ENCODE measurements at places on chromosomes 5 and 9.

DNA sequence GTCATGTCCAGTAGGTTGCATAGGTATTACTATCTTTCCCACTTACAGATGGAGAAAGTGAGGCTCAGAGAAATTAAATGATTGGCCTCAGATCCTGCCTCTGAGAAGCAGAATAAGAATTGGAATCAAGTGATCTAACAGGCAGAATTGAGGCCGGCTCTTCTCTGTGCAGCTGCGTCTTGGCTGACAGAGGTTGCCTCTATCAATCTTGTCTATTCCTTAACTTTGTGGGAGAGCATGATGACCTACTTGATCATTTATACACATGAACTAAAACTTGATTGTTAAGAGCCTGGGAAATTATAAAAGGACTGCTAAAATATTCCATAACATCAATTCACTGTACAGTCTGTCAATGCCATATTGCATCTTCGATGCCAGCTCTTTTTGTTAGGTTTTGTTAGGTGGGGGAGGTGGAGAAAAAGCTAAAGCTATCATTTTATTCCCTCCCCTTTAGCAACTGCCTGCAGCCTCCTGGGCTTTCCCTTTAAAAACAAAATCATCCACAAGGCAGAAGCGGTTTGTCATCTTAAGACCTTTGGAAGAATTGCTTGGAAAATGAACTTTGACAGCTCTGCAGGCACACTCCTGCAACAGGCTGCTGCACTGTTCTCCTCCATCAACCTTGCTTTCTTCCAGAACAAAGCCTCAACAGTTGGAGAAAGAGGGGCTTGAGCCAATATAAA is 247.4 kb downstream of the SMARCA2 start:
- DNase-seq, result no peak

GRCh38 chr9:14466429-14466818 is 152.5 kb upstream of the NFIB start:
- DNase-seq, result no peak

DNA sequence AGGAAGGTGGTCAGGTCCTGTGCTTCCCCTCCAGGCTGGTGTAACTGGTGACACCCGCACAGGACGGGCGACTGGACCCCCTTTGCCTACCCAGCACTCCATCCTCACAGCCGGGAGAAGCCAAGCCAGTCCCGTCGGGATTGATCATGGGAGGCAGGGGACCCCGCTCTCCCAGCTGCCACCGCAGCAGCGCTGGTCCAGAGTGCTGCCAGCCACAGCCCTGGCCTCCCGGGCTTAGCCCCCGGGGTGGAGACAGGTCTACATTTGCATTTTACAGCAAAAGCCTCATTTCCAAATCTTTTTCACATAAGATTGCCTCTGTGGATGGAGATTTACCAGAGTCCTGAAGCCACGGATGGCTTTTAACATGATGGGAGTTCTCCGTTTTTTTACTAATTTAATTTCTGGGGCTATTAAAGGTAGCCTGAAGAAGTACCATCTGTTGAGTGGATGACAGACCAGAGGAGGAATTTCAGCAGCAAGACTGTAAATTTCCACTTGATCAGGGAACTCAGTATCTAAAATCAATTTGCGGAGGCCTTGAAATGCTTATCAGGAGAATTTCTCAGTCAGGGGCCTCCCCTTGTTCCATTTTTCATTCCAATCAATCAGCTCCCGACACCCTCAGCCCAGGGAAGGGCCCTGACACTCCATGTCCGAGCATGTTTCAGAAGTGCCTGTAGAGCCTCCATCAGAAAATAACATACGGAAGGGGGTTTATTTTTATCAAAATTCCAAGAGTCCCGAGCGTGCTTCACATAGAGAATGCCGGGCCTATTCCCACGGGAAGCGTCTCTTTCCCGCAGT is 80.6 kb downstream of the OLFM1 start:
- no peak for DNase-seq

DNA sequence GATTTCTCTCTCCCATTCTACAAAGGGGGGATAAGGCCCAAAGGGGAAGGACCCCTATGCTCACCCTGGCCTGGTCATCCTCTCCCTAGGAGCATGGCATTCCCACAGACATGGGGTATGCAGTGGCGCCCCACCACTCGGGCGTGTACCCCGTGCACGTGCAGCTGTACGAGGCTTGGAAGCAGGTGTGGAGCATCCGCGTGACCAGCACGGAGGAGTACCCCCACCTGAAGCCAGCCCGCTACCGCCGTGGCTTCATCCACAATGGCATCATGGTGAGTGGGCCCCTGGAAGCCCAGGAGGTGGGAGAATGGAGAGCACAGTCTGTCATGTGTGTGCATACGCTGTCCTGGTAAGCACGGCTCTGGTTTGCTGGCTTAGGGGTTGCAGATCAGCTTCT is 27.7 kb downstream of the NDST1 start:
- DNase-seq, result no peak

- no peak for DNase-seq
These were observed 115.8 kb upstream of the LIFR start for GRCh38 chr5:38672059-38672788.

DNA sequence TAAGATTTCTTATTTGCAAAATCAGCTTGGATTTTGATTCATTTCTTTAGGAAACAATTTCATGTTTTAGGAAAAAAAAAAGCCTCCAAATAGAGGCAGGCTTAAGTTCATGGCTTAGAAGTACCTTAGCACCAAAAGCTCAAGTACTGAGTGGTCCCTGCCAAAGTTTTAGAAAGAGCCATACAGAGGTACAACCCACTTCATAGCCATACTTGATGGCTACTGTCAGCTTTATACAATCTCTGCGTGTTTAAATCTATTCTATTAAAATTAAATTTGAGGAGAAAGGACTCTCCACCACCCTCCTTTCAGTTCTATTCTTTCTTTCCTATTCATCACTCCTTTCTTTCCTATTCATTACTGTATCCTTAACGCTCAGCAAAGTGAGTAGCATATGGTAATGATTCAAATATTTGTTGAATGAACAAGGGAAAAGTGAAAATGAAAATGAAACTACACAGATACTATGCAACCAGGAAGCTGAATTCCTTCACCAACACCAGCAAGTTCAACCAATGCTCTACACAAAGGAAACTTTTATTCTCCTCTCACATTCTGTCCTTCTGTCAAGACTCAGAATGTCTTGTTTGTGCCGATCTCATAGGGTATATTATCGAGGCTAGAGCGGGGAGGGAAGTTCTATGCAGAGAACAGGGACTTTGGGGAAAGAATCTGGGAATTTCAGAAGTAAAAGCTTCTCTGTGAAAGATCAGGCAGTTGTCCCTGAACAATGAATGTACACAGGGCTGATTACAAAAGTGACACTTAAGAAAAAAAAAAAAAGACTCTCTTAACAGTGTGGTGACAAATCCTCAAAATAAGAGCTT is 138.6 kb upstream of the SPEF2 start:
- peak; percentile 13 for DNase-seq

GRCh38 chr5:108380531-108381349 is 1.2 kb downstream of the FBXL17 start:
- peak; percentile 36 for DNase-seq

DNA sequence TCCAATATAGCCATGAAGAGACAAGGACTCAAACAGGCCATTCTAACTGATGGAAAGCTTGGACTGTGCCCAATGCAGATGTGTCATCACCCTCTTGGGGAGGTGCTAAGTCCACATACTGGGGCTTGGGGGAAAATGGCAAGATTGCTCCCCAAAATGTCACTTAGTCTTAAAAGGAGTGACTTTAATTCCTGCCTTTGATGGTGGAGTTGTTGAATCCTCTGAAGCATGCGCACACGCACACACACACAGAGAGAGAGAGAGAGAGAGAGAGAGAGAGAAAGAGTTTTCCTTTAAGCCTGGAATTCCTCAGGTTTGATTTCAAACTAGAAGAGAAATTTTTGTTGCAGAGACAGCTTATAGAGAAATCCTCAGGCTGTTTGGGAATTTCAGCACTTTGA is 161.9 kb upstream of the GAS1 start:
- no peak for DNase-seq

- DNase-seq, result no peak
These were observed 344.7 kb upstream of the RGMB start for GRCh38 chr5:98428806-98429205.

- no peak for DNase-seq
These were observed 176.4 kb upstream of the CCNG1 start for GRCh38 chr5:163260961-163261360.

GRCh38 chr9:133103183-133103986 is 17.7 kb downstream of the RALGDS start:
- peak; percentile 42 for DNase-seq

GRCh38 chr5:132055808-132056609 is 4.4 kb upstream of the IL3 start:
- DNase-seq, result peak; percentile 76

DNA sequence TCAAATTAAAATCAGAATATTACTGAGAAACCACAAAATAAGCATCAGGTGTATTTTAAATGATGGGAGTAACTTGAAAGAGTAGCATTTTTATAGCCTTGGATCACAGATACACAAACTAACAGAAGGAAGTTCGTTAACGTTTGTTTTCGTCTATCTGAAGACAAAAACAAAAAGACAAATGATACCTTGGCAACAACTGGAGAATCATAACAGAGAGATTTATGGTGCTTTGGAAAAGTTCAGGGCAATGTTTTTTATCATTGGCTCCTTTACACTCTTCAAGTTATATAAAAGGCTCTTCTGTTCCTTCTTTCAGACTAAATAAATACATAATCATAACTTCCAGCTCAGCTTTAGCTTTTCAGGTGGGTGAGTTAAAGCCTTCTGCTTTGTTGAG is 128.1 kb upstream of the VLDLR start:
- no peak for DNase-seq

DNA sequence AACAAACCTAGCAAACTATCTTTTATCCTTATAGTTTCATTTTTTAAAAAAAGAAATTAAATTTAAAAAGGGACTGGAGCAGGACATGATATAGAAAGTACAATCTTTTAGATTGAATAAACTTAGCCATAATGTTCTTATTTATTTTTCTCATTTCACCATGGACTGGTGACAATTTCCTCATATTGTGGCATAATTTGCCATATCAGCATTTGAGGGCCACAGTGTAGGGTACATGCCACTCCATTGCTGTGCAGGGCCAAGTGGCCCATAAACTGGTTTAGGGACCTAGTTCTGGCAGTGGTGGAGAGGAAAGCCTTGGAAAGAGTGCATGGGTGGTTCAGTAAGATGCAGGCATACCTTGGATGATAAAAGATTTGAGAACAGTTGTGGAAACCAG is 232.9 kb upstream of the ELL2 start:
- no peak for DNase-seq

GRCh38 chr5:129958581-129958980 is 54.3 kb downstream of the CHSY3 start:
- DNase-seq, result no peak

- DNase-seq, result no peak
These were observed 78.4 kb downstream of the VAV2 start for GRCh38 chr9:133913571-133914369.

DNA sequence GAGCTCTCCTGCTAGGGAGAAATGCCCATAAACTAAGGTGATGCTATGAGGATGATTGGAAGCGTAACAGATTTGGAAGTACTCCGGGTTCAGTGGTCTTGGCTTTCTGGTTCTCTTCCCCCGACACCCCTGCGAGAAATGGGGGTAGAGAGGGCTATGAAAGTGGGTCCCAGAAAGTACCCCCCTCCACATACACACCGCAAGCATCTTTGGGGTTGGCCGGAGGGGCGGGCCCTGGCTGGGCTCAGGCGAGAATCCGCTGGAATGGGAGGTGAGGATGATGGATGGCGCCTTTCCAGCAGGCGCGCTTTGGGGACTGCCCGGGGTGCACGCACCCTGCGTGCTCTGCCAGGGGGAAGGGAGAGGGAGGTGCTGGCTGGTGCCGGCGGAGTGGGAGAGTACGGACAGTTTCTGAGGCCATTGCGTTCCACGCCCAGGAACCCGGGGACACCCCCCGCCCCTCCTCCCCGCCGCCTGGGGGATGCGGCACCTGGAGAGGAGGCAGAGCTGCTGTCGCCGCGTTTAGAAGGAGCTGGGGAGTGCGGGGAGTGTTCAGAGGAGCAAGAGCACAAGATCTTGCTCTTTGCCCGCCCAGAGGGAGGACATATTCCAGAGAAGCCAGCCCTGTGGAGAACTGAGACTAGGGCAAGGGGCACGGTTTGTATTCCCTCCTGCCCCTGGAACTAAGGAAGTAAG is 1.9 kb downstream of the PCSK5 start:
- no peak for DNase-seq

DNA sequence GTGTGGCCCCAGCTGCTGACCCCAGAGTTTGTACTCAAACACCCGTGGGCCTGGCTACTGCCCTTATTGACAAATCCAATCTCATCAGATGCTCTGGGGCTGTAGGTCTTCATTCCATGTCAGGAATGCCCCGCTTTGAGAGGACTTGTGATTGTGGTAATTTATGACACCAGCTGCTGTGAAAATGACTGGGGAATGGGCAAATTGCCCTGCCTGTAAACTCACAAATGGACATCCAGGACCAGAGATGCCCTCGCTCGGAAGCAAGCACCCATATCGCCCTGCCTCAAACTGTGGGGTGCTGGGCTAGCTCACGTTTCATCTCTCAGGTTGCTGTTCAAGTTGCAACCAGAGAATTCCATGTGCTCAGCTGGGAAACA is 225.9 kb upstream of the MAP3K1 start:
- DNase-seq, result no peak

- no peak for DNase-seq
These were observed 111.8 kb downstream of the BARX1 start for GRCh38 chr9:93843396-93843795.

- DNase-seq, result no peak
These were observed 122.3 kb upstream of the WWC1 start for GRCh38 chr5:168168978-168169698.

- no peak for DNase-seq
These were observed 169.0 kb downstream of the CDH6 start for GRCh38 chr5:31362529-31362900.

- no peak for DNase-seq
These were observed 110.9 kb downstream of the PAX5 start for GRCh38 chr9:36923025-36923625.

DNA sequence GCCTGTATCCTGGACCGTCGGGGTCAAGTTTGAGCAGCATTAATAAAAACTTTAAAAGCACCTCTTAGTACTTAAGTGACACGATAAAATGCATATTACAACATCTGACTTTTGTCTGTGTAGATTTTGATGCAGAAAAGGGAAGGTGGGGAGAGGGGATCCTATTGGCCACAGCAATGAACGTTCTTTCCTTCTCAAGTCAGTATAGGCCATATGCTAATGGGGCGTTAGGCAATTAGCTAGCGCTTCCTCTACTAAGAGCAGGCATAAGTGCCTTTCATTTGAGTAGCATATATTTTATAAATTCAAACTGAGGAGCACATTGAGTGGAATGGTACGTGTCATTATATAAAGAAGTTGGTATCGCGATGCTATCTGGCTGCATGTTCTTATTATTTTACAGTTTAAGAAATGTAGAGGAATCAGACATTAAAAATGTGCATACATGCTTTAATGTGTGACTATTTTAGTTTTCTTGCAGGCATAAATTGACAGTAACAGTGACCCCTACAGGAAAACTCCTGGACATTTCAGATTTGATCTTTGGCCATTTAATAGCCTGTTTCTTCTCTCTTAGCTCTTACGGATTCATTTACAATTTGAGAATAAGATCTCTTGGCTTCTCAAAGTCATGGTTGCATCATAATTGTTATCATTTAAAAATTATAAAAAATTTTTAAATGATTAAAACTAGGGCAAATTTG is 1.1 kb upstream of the GNA14 start:
- no peak for DNase-seq
